ENCODE measurements at places on chromosomes 16 and 17.

GRCh38 chr16:4814542-4815173, 12.2 kb upstream of the ROGDI start:
- DNase-seq = no peak

- no peak for DNase-seq
Observed at GRCh38 chr17:82458885-82459424, 414 bp downstream of the NARF start.

DNA sequence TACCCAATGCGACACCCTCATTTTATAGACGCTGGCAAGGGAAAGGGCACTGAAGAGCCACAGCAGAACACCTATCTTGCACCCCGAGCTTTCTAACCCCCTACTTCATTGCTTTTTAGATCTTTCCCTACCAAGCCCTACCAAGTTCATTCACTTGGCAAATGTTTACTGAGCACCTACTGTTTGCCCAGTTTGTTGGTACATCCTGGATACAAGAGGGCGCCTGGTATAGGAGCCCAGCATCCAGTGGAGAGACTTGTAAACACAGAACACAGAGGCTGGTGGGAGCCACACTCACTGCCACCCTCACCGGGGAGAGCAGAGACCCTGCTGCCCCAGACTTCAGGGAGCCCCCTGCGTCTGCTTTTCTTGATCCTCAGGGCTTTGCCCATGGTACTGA, 112.6 kb downstream of the GNAO1 start:
- DNase-seq = no peak

DNA sequence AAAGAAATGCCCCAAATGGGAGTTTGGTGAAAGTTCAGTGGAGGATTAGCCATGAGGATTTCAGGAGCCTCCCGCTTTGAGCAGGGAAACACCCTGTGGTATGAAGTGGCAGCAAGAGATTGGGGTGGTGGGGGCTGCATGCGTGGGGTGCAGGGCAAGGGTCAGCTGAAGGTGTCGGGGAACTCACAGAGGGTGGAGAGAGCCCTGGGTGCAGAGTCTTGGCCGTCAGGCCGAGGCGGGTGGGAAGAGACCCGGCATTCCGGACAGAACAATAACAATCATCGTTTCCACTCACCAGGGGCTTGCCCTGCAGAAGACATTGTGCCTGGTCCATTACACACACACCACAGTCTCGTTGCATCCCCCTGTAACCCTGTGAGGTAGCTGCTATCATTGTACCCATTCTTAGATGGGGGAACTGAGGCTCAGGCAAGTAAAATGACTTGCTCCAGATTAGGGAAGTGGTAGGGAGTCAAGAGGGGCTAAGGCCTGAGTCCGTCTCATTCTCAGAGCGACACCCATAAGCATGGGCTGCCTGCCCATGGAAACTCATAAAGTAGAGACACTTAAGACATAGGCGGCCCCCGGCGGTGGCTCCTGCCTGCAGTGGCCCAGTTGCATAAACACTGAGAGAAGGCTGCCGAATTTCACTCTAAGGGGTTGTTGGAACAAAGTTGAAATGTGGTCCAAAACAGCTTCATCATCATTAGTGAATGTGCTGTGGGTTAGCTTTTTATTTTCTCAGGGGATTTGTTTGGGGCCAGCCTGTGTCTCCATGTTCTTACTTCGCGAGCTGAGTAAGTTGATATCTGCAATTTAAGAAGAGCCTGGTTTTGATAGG, 93.3 kb downstream of the CMIP start:
- DNase-seq = no peak

GRCh38 chr16:87228363-87228762, 88.8 kb downstream of the C16orf95 start:
- DNase-seq = no peak

DNA sequence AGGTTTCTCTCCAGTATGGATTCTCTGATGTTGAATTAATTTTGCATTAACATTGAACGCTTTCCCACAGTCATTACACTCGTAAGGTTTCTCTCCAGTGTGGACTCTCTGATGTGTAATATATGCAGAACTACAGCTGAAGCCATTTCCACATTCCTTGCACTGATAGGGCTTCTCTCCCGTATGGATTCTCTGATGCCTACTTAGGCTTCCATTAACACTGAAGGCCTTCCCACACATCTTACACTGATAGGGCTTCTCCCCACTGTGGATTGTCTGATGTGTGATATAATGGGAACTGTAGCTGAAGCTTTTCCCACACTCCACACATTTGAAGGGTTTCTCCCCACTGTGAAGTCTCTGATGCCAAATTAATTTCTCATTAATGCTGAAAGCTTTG, 7.2 kb upstream of the TLE7 start:
- no peak for DNase-seq

GRCh38 chr16:83856792-83857191, 42.1 kb upstream of the MLYCD start:
- no peak for DNase-seq

DNA sequence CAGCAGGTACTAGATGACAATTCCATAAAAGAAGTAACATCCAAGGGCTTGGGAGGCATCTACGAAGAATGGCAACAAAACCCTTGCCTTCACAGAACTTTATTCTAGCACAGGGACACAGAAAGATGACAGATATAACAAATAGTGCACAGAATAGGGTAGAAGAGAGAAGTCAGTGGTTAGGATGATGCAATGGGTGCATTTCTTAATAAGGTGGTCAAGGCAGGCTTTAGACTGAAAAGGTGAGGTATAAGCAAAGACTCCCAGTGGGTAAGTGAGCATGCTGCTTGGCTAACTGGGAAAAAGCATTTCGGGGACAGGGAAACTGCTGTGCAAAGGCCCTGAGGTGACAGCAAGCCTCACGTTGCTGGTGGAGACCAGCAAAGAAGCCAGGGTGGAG, 175.9 kb downstream of the XYLT1 start:
- DNase-seq = no peak

GRCh38 chr17:62866471-62866870, 58.4 kb upstream of the MARCHF10 start:
- no peak for DNase-seq

- no peak for DNase-seq
Observed at GRCh38 chr17:55090079-55090492, 121.5 kb downstream of the STXBP4 start.

DNA sequence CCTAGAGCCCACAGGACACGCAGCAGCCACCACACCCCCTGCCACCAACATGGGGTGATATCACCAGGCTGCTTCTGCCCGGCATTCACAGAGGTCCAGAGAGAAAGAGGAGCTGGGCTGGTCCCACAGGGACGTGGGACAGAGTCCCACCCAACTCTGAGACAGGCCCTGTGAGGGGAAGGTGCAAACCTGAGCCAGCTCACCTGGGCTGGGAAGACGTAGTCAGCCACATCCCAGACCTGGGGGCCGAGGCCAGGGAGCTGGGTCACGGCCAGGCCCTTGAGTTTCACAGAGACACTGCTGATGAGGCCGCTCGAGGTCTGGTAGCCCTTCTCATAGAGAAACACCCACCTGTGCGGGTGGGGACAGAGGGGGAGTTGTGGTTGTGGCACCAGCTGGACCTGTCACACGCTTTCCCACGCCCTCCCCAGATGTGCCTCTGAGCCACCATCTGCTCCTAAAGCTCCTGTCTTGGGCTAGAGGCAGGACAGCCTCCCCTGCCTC, 11.2 kb downstream of the P2RX1 start:
- DNase-seq = no peak

DNA sequence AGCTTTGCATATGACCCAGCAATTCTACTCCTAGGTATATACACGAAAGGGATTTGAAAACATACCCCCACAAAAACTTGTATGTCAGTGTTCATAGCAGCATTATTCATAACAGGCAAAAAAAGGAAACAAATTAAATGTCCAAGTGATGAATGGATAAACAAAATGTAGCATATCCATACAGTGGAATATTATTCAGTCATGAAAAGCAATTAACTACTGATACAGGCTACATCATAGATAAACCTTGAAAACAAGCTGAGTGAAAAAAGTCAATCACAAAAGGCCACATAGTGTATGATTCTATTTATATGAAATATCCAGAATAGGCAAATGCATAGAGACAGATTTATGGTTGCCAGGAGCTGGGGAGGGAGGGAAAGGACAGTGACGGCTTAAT, 676 bp downstream of the EME1 start:
- no peak for DNase-seq

- no peak for DNase-seq
Observed at GRCh38 chr16:24906199-24906808, 60.5 kb downstream of the SLC5A11 start.

DNA sequence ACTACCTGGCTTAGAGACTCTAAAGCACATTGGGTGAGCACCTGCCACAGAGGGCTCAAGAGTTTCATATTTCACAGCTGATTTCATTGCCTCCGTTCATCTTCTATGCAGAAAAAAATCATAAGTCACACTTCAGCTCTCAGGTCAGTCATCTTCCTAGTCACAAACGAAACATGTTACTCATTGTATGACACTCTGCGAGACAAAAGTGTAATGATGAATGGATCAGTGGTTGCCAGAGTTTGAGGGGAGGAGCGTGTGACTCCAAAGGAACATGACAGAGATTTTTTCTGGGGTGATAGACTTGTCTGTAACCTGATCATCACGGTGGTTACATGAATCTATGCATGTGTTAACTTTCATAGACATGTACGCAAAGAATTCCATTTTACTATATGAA, 195.2 kb upstream of the CNTNAP4 start:
- no peak for DNase-seq

DNA sequence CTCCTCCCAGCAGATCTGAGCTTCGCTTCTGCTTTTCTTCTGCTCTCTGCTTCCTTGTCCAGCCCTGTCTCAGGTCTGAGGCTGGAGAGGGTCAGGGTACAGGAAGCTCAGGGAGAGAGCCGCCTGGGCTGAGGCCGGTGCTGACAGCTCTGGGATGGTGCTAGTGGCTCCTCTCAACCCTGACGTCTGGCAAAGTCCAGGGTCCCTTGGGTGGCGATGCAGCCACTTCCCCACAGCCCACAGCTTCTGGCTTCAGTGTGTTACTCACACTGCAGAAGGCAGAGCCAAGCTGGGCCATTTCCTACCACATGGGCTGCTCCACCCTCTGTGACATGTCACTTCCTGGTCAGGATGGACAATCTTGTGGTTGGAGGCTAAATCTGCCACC, at the start of gene CD300C:
Gene CD300C, minus strand, starts transcription at position 273 of the 388 bp plus-strand sequence. CDS start 333 bp downstream, outside the sequence.
- DNase-seq = no peak

- no peak for DNase-seq
Observed at GRCh38 chr17:77304051-77304745, 163.4 kb downstream of the SEC14L1 start.

DNA sequence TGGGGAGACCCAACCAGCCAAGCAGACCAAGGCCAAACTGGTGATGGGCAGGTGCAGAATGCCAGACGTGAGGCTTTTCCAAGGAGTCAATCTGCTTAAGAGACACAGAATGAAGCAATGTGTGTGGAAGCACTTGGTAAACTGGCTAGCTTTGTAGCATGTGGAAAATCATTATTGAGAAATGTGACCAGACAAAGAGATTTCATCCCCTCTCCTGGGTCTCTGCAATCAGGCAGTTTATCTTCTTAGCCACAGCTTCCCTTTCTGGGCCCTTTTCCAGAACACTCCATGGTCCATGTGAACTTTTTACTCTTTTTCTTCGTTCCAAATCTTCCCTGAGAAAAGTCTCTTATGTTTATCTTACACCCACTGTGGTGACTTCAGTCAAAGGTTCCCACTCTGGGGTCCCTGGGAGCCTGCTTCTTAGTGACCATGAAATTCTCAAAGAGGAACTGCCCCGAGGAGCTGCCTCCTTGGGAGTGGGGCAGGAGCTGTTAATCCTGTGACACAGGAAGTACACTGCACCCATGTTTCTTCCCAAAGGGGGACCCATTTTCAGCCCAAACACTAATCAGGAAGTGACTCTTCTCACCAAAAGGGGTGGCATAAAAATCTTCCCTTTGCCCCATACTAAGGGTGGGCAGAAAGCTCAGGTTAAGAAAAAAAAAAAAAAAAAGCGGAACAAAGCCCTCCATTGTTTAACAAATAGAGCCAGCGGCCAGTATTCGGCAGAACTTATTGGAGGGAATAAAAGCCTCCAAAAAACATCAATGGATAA, 346.2 kb upstream of the ASIC2 start:
- no peak for DNase-seq

GRCh38 chr16:20949660-20950059, 49.1 kb downstream of the LYRM1 start:
- no peak for DNase-seq

DNA sequence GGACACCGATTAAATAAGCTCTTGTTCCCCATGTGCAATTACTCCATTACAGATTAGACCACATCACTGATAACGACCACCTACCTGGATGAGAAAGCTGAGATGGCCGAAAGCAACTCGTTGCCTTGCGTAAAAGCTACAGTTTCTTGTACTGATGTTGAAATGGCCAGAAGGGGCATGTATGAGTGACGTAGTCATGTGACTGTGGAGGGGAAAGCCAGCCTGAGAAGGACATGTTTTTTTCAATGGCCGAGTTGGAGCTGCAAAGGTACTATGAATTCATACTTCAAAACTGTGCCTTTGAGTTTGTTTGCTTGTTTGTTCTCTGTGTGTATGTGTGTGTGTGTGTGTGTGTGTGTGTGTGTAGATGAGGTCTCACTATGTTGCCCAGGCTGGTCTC, 17.0 kb upstream of the HYDIN start:
- DNase-seq = no peak

GRCh38 chr17:15364615-15365014, 23.2 kb upstream of the TEKT3 start:
- no peak for DNase-seq

GRCh38 chr17:80225230-80225629, 5.0 kb downstream of the SLC26A11 start:
- no peak for DNase-seq

GRCh38 chr16:63682844-63683243, 1439.0 kb downstream of the CDH11 start:
- no peak for DNase-seq

GRCh38 chr17:54013072-54013471, 190.3 kb downstream of the KIF2B start:
- DNase-seq = no peak

DNA sequence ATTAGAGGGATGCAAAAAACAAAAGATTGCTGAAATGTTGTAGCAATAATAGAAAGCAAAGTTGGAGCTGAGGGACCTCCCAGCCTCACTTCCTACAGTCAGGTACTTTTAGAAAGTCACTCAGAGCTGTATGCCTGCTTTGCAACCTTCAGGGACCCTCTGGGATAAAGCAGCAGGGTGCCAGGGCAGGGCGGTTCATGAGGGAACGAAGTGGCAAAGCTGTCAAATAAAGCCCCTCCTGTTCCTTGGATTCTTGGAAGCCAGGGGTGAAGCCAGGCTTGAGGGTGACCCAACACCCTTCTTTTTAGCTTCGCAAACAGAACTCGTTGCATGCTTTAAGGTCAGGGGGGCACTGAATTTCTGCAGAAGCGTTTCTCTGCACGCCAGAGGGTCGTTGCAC, 767 bp downstream of the ATP2C2 start:
- DNase-seq = no peak

GRCh38 chr17:164303-165235, 16.9 kb downstream of the DOC2B start:
- DNase-seq = no peak

GRCh38 chr16:72996291-72997062, 51.5 kb downstream of the ZFHX3 start:
- no peak for DNase-seq

GRCh38 chr16:50833929-50834328, 92.0 kb downstream of the CYLD start:
- no peak for DNase-seq

GRCh38 chr17:58398574-58399266, 18.6 kb downstream of the RNF43 start:
- no peak for DNase-seq
